ENCODE measurements at places on chromosomes 11 and 22.

GRCh38 chr11:73988227-73988626 lies 5.6 kb upstream of the UCP2 start:
- no peak for DNase-seq

GRCh38 chr11:14698771-14699170 lies 55.2 kb downstream of the PDE3B start:
- no peak for DNase-seq

- no peak for DNase-seq
Observed at GRCh38 chr11:119472856-119473222, 49.9 kb upstream of the THY1 start.

GRCh38 chr11:23778971-23779370 lies 717.9 kb upstream of the LUZP2 start:
- DNase-seq = no peak

GRCh38 chr11:79122759-79123158 lies 318.1 kb downstream of the TENM4 start:
- DNase-seq = no peak

DNA sequence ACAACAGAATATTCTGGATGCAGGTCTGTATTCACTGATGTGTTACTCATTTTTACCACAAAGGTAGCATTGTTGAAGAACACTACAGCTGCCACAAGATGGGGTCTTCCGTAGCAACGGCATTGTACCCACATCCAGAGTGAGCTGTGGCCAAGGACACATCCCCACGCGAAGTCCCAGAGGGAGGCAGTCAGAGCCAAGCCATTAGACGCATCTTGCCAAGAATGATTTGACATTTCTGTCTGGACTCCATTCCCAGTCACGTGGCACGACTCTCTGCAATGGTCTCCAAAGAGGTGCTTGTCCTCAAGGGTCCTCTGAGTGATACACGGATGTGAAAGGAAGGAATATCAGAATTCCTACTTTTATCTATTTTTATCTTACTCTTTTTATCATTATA lies 15.5 kb downstream of the OPCML start:
- DNase-seq = no peak

- DNase-seq = no peak
Observed at GRCh38 chr11:134838708-134839107, 426.7 kb upstream of the B3GAT1 start.

DNA sequence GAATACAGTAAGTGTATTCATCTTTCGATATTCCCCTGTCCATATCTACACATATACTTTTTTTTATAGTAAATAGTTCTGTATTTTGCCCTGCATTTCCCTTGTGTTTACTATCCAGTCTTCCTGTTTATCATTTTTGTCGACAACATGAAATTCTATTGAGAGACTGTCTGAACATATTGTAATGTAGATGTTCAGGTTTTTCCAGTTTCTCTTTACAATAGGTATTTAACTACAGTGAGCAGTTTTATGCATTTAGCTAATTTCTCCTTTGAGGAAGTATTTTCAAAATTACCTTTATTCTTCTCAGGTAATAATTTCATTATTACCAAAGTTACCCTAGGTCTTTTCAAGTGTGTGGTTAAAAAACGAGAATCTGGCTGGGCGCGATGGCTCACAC lies 16.7 kb downstream of the PIK3IP1 start:
- DNase-seq = no peak

DNA sequence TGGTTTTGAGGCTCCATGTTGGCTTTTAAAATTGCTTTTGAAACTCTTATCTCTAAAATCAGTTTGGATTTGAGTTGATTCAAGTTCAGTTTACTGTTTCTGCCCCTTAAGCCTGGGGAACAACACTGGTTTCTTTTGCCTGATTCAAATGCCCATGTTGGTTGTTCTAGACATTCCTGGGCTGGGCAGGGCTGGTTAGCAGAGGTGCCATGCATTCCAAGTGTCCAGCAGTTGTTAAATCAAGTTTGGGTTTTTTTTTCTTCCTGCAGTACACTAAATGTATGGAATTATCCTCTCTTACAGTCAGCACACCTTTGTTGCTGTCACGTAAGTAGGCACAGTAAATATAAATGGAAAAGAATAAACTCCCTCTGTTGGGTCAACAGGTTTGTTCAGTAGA lies 67.2 kb upstream of the MTMR2 start:
- DNase-seq = no peak

GRCh38 chr11:62062223-62062861 lies 61.5 kb upstream of the INCENP start:
- DNase-seq = no peak

- DNase-seq = no peak
Observed at GRCh38 chr22:19849835-19850762, 4.6 kb downstream of the GNB1L start.

DNA sequence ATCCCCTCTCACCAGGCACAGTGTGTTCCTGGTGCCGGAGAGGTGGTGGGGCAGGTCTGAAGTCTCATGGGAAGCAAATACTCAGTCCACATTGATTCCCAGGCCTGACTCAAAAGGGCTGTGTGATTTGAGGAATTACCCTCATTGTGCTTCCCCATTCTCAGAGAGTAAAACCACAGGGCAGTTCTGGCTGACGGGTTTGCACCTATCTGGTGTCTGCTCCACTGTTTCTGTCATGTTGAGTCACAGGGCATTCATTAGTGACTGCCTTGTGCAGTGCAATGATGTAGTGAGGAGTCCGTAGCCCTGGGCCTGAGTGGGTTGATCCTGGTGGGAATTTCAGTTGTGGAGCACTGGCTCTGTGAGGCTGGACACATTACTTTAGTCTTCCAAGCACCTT lies 85.2 kb upstream of the ARHGAP20 start:
- DNase-seq = no peak

- no peak for DNase-seq
Observed at GRCh38 chr22:38549101-38549894, 20.7 kb downstream of the DMC1 start.

DNA sequence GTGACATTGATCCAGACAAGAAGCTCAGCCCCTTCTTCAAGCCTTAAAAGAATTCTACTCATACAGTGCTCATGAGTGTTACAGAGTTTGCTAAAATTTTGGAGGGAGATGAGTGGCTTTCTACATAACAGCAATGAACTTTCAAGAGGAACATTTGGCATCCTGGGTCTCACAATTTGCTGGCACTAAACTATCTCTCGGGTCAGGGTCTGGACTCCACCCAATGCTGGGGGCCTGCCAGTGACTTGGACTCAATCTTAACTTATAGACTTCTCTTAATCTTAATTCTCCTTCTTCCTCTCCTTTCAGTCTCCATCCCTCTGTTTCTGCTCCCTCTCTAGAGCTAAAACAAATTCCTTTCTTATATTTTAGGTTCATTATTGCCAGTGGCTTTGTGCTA lies 317.9 kb downstream of the TMEM135 start:
- DNase-seq = no peak

GRCh38 chr11:18394928-18395734 lies 768 bp downstream of the LDHA start:
- no peak for DNase-seq

DNA sequence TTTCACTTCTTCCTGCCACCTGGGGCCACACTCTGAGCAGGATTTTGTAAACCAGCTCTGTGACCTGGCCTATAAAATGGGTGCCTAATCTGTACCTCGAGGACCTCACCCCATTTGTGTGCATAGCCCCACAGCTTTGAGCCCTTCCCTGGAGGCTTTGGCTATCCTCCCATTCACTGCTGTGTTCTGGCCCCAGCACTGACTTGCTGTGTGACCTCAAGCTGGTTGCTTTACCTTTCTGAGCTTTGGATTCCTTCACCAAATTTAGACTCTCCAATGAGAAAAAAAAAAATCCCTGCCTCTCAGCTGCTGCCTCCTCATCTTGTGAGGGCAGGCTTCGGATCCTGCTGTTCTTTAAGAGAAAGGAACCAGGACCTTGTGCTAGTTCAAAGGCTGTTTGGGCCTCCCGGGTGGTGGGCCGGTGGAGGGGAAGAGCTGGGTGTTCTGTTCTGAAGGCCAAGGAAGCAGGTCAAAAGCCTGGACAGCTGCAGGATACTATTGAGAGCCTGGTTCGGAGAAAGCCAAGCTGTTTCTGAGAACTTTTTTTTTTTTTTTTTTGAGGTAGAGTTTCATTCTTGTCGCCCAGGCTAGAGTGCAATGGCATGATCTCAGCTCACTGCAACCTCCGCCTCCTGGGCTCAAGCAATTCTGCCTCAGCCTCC lies 1.1 kb upstream of the PYGM start:
- no peak for DNase-seq

GRCh38 chr11:75024764-75025211 lies 36.1 kb downstream of the NEU3 start:
- DNase-seq = no peak

DNA sequence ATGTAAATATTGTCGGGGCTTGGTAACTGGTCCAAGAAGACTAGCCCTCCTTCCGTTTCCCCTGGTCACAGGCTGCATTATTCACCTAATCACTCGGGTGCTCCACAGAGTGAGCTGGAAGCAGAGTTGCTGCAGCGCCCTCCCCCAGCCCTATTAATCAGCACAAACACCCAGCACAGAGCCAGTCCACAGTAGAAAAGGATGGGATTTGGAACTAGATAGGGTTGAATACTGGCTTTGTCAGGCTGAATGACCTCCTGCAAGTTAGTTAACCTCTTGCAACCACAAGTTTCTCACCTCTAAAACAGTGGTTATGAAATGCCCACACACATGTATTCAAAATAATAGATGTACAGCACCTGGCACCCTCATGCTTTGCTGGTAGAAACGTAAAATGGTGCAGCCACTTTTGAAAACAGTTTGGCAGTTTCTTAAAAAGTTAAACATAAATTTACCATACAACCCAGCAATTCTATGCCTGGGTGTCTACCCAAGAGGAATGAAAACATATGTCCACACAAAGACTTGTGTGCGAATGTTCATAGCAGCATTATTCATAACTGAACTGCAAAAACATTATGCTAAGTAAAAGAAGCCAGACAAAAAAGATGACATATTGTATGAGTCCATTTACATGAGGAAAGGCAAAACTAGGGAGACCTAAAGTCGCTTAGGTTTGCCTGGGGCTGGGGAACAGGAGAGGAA lies 31.7 kb upstream of the APLP2 start:
- DNase-seq = no peak

- DNase-seq = no peak
Observed at GRCh38 chr22:49948958-49949913, 11.3 kb upstream of the PIM3 start.

DNA sequence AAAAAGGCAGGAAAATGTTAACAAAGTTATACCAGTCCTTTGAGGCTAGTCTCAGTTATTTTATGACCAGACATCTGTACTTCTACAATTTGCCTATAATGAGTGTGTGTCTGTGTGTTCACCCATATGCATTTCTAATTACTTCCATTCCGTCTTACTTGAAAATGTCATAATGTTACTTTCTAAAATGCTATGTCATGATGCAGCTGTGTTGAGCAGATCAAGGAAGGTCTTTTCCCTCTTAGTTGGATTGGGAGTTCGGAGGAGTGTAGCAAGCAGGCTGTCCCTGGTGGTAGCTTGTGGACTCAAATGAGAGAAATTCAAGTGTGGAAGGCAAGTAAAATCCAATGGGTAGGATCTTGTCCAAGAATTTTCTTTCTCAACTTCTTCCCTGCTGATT lies 3.0 kb downstream of the SNX19 start:
- no peak for DNase-seq

DNA sequence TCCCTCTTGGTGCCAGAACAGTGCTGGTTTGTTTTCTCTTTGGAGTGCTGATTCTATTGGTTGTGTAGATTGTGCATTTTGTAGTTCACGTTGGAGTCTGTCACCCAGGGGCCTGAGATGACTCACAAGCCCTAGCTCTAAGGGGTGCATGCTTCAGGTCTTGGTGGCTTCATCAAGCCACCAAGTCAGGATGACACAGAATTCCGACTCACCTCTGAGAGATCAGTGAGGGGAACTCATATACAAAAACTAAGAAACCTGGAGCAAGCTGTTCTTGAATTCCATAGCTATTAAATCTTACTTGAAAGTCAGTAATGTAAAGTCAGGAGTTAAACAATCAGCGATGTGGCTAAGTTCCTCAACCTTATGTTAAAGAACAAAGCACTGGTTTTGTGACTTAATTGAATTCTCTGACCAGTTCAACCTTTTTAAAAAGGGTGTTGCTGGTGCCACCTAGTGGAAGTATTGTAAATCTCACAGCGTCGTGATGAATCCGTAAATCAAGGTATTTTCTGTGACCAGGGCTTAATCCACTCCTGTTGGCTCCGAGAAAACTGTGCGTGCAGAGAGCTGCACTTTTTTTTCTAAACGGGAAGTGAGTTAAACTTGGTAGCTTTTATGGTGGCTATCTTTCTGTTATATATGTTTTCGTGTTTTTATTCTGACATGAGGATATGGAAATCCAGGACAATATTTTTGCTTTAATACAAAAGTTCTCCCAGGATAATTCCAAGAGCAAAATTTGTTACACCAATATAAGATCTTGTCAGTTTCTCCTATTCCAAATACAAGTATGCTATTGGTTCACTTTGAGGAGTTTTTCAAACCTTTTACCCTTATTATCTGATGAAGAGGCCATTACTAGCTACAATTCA lies 14.6 kb downstream of the MMP13 start:
- no peak for DNase-seq

- no peak for DNase-seq
Observed at GRCh38 chr11:100683126-100683525, 4.0 kb upstream of the ARHGAP42 start.

DNA sequence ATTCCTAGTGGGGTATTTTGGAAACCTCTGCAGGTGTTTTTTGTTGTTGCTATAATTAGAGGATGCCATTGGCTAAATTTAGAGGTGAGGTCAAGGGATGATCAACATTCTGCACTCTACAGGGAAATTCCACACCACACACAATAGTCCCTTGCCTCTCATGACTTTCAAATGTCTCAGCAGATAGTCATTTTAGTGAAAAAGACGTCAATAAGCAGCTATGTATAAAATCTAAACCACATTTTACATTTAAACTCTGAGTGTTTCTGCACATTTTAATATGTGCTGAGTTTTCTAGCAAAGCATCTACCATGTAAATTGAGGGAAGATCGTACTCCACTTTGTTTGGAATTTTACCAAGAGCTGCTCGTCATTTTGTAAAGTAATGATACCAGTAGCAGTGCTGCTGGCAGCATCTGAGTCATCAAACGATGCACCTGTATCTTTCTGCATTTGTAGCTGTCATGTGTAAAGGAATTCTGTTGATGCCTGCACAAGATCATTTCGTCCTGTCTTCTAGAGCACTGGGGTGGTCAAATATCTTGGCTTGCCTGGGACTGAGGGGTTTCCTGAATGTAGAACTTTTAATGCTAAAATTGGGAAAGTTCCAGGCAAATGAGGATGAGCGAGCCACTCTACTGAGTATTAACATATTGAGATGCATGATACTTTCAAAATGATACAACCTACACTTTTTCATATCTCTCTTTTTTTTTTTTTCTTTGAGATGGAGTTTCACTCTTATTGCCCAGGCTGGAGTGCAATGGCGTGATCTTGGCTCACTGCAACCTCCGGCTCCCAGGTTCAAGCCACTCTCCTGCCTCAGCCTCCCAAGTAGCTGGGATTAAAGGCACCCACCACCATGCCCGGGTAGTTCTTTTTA lies 414.5 kb upstream of the SYN3 start:
- DNase-seq = no peak

Measured in stimulated activated CD4-positive, alpha-beta T cell treated with anti-CD3 and anti-CD28 coated beads, Interleukin-1b, Interleukin-23, amount 100 ng/mL, for 24 hours (primary cell).